ENCODE measurements at places on chromosomes 6 and 20. TPM values are rescaled to one million over a fixed set of nuclear protein-coding genes. Genes with fewer than 3 reads are reported as not detected.

The FABP7 gene
- total RNA-seq: 138 TPM

The PPP1R14C gene
- 7.8 TPM for total RNA-seq

DNA sequence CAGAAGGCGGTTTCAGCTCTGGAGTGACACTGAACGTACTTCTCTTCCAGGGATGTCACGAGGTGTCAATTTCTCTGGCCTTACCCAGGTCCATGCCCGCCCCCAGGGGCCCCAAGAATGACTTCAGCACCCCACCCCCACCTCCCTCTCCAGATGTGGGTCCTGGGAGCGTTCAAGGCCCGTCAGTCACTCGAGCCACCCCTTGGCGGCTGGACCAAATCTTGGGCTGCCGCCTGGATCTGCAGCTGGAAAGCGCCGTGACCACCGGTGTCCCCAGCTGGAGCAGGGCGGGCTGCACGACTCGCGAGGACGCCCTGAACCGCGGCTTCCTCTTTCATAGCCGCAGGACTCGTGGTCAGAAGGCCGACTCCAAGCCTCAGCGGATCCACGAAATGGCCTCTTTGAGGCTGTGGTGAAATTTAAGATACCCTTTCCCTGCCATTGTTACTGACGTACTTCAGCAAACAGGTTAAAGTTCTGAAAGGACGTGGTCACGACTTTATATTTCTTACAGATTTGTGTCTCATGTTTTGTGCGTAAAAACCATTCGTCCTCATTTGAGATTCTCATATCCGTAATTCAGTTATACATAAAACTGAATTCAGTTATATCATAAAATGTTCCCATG is 29.3 kb downstream of the TRIM38 start:
- no peak for DNase-seq
- H3K36me3 ChIP-seq: no peaks in the 10 kb centered on the region
- H3K27me3 ChIP-seq: no peaks in the 10 kb centered on the region
- H3K4me3 ChIP-seq: peak overlapping the region; percentile 69
- peak overlapping the region; percentile 93 for H3K27ac ChIP-seq

The MOG gene
- 82.9 TPM for total RNA-seq

DNA sequence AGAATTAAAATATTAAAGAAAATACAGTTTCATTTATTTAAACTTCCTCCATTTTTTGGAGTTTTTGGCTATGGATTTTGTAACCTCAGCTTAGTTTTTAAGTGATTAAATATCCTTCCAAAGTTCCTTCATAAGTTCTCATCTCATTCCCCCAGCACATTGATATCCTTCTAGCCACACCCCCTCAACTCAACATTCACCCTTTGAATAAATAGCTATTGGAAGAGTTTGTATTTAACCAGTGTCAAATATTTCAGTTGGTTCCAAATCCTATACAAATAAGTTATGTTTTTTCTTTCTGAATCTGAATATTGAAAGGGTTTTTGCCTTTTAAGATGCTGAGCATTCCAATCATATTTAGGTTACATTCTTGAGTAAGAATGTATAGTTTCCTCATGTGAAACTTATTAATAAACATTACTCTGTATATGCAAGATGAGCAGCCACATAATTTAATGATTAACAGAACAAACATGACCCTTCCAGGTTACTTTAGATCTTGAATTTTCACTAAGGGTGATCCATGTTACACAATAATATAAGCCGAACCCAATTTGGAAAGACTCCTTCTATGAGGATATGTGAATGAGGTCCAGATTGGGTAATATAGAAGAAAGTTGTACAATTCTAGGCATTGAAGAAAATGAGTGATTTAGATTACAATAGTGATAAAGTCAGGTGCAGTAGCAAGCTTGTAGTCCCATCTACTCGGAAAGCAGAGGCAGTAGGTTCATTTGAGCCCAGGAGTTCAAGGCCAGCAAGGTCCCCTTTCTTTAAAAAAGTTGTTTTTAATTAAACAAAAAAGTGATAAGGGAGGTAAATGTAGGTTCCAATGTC is 13.6 kb downstream of the GLYATL3 start:
- H3K27ac ChIP-seq: no peak overlapping the region
- no peak overlapping the region for H3K4me3 ChIP-seq
- no peak for DNase-seq
- no peaks in the 10 kb centered on the region for H3K27me3 ChIP-seq

DNA sequence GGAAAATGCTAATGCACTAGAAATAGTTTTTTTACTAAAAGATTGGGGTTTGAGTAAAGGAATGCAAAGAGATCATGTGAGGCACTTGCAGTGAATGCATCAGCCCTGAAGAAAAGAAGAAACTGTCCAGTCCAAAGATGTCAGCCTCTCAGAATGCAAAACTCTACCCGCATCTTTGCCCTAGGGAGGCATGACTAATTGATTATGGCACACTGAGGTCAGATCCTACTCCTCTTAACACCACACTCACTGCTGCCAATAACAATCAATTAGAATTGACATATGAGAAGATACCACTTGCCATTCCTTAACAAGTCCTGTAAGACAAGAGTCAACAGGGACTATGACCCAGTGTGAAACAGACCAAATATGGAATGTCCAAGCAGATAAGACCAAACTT is 262.3 kb upstream of the PLN start:
- no peak overlapping the region for H3K27ac ChIP-seq
- H3K27me3 ChIP-seq: no peaks in the 10 kb centered on the region
- H3K36me3 ChIP-seq: no peaks in the 10 kb centered on the region
- no peak for DNase-seq

The OOEP gene
- not detected for total RNA-seq

All from spinal cord (tissue), 10 donors.